ENCODE measurements at places on chromosomes 1 and 21.

- peak; percentile 0 for ATAC-seq
These were observed 967 bp downstream of the CENPS start for GRCh38 chr1:10431070-10431730.

DNA sequence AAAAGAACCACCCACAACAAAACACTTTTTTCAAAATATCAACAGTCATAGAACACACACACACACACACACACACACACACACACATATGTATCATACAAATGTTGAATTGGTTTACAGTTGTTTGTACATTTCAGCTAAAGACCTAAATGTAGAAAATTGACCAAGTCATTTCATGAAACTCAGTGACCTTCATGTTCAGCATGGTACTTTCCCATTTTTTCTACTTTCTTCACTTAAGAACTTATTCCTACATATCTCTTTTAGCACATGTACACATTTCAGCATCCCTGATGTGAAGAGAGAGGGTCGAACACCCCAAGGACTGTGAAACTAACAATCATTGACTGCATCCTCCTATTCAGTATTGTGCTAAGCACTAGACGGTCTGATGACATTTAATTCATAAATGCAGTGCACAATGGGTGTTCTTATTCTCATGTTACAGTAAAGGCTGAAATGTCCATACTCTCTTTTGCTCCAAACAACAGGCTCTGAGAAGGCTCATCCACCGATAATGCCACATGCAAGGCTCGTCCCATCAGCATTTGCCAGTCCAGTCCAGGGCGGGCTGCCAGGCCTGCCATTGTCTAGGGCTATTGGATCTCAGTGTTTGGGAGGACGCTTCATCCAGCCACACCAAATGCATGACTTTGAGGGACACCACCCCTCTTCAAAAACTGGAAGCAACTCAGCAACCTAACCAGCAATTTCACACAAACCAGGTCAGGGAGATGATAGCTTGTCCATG is 150.1 kb upstream of the RUNX1 start:
- ATAC-seq, result no peak

DNA sequence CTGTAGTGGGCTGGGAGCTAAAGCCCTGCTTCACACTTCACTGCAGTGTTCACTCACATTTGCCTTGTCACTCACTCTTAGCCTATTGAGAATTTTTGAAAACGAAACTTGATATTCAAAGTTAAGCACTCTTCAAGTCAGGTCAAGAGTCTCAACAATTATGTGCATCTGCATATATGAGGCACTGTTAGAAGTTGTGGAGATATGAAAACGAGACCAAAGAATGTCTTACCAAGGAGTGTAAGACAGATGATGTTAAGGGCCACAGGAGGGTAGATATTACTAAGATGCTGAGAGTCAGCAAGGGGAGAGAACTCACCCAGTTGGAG is 64.7 kb upstream of the GJA8 start:
- no peak for ATAC-seq

DNA sequence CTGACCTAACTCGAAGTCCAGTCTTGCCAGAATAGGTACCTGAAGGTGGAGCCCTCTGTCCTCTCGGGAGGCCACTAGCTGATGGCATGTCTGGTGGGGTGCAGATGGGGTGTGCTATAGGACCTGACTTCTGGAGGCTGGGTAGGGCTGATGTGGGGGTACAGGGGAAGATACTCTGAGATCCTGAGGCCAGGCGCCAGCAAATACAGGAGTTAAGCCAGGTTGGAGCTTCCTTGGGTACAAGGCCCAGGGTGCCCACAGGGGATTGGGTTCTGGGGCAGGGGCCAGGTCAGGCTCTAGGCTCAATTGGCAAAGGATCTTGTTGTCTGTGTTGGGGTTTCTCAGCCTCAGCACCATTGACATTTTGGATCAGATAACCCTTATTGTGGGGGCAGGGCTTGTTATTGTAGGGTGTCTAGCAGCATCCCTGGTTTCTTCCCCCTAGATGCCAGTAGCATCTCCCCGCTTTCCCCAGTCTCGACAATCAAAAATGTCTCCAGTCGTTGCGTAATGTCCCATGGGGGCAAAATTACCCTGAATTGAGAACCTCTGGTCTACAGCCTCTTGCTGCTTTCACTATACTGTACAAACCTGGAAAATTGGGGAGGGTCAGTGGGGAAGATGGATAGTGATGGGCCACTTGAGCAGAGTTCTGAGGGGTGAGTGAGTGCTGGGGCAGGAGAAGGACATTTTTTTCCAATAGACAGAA is 9.2 kb downstream of the PTPRF start:
- ATAC-seq, result no peak

- no peak for ATAC-seq
These were observed 18.5 kb downstream of the OBSCN start for GRCh38 chr1:228226141-228226874.

DNA sequence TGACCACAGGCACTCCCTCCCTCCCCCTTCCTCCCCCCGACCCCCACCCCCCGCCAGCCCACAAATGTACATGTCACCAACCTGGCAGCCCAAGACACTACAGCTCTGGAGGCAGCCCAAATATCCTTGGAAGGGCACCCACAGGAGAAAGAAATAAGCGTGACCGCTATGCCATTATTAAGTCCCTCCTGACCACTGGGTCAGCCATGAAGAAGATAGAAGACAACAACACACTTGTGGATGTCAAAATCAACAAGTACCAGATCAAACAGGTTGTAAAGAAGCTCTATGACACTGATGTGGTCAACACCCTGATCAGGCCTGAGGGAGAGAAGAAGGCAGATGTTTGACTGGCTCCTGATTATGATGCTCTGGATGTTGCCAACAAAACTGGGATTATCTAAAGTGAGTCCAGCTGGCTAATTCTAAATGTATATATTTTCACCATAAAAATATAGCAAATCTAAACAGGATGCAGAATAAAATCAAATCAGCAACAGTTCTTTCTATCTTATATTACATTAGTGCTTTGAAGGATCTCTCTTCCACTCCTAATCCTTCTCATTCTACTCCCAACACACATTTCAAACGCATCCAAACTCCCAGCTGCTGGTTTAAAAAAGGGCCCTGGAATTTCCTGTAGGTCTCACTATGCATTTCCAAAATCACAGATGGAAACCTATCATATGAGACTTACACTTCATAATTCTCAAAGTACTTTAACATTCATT is 77.4 kb upstream of the SLFNL1 start:
- no peak for ATAC-seq

GRCh38 chr1:24301785-24302175 is 17.4 kb upstream of the GRHL3 start:
- no peak for ATAC-seq

DNA sequence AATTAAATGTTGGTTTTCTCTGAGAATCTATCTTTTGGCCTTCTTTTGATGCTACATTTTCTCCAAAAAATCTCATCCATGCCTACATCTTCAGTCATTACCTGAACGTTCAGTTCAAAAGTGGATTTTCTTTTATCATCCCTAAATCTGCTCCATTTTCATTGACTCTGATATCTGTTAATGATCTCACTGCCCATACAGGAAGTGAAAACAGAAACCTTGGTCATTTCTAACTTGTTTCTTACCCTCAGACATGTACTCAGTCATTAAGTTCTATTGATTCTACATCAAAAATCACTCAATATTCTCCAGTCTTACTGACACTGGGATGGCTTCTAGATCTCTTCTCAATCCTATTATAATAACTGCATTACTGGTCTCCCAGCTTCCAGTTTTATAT is 22.7 kb downstream of the PRKACB start:
- peak; percentile 48 for ATAC-seq

Data from activated CD4-positive, CD25-positive, alpha-beta regulatory T cell treated with anti-CD3 and anti-CD28 coated beads, Interleukin-2, amount 50 U/mL, for 24 hours (primary cell).